Myocyte (in vitro differentiated cells): ENCODE measurements at places on chromosomes 2 and 18. TPM values are rescaled to one million over a fixed set of nuclear protein-coding genes. Genes with fewer than 3 reads are reported as not detected.

GRCh38 chr2:120566331-120567035 lies 169.2 kb upstream of the GLI2 start:
- peak; percentile 96 for DNase-seq

- no peak for DNase-seq
These were observed 529.1 kb upstream of the MEX3C start for GRCh38 chr18:51726614-51727013.

DNA sequence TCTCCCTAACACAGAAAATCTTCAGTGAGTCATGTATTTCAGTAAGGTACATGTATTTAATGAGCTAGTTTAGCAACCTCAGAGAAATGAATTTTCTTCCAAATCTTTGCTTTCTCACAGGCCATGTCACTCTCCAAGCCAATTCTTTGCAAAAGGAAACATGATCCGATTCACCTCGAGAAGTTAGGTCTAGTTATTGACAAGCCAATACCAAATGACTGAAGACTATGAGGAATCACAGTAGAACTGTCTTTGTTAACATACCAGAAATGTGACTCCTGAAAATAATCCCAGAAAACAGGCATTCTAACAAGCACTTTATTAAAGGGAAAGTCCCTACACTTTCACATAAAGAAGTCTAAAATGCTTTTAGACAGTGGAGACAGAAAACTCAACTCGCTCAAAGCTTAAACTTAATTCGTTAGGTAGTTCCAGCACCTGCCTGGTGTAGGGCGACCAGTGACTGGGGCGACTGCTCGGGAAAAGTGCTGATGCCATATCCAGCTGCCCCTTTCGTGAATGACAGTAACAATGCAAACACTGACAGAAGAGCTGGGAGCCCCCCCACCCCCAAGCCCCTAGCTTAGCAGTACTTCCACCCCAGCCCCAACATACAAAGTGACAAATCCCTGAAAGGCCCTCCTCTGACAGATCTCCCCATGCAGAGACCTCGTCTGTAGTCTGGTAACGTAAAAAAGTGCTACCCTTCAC lies 1.8 kb downstream of the MEMO1 start:
- DNase-seq = peak; percentile 26

DNA sequence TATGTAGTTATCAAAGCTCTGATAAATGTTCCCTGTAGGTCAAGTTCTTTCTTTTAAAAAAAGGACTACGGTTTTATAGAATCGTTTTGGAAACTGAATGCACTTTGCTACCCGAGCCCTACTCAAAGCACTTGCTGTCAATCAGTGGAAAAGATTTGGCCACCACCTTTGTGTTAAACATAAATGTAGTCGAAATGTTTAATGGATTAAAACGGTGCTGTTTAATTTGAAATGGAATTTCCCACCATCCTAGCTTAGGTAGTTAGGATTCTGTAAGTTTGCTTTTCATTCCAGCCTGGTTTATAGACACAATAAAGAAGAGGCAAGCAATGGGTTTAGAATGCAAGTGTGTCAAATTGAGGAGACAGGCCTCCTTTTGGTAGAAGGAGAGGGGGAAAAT lies 69.4 kb upstream of the MMADHC start:
- no peak for DNase-seq

DNA sequence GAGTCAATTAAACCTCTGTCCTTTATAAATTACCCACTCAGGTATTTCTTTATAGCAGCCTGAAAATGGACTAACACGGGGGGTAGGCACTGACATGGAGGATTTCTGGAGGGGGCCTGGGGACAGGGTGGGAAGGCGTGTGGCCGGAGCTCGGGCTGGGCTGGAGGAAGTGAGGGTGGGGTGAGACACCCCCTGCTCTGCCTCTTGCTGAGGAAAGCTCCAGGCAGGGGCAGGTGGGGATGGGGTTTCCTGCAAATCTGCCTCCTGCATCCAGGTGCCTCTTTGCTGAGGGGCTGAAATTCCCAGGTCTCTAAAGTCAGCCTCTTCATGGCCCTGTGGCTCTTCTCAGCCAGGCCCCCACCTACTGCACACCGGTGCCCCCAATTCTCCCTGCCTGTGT lies 25.7 kb upstream of the OTOS start:
- DNase-seq = no peak

DNA sequence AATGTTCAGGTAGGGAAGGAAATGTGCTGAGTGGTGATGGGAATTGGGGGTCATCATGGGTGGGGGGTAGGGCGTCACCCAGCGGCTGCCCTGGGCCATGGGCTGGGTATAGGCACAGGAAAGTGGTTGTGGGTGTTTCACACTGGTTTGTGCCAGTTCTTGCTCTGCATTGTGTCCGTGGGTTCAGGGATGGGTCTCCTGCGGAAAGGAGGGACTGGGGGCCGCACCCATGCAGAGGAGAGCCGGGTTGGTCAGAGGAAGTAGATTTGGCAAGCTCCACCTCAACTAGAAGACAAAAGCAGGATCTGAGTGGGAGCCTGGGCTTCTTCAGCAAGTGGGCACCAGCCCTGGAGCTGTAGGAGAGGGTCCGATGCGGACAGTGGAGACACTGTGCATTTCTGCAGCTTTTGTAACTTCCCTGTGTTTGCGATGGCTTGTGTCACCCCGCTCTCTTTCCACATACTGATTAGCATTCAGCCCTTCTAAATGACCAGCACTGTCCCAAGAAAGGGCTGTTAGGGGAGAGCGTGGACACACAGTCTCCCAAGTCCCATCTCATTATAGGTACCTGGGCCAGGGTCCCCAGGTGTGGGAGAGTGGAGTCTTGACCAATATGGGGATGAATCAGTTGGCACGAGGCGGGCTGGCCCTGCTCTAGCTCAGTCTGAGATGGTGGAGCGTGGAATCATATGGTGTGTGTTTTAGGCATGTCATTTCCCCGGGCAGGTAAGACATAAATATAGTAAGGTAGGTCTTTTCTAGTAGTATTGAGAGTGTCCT lies 67.2 kb downstream of the LRRFIP1 start:
- no peak for DNase-seq

- peak; percentile 69 for DNase-seq
These were observed 1.2 kb downstream of the SERTAD2 start for GRCh38 chr2:64652231-64653108.

- no peak for DNase-seq
These were observed 824.0 kb upstream of the FSHR start for GRCh38 chr2:49978341-49978740.

TRIM54 gene
- 74.0 and 105 TPM in 2 replicates for total RNA-seq

TTC27 gene
- total RNA-seq = 18.4 and 22.7 TPM in 2 replicates

MEP1B gene
- 0.08 TPM in 1 of 2 replicates, not detected in the other for total RNA-seq

LIMS2 gene
- total RNA-seq = 6.9 and 8.8 TPM in 2 replicates
